ENCODE measurements at places on chromosomes 16 and 17. TPM values are rescaled to one million over a fixed set of nuclear protein-coding genes. Genes with fewer than 3 reads are reported as not detected.

Gene ABCC3
- polyA plus RNA-seq: 48.3 TPM

Gene GCSH
- polyA plus RNA-seq: 68.9 TPM

Gene CCL4L2
- polyA plus RNA-seq: 4.0 TPM

Gene KRTAP4-5
- not detected for polyA plus RNA-seq

Gene TNK1
- 5.9 TPM for polyA plus RNA-seq

Gene ROGDI
- polyA plus RNA-seq: 33.2 TPM

Gene CDH1
- polyA plus RNA-seq: 190 TPM

Gene SEPTIN1
- polyA plus RNA-seq: 3.2 TPM

Gene DNAJA2
- 71.4 TPM for polyA plus RNA-seq

Gene PTGES3L
- 1.7 TPM for polyA plus RNA-seq

Gene DRC3
- polyA plus RNA-seq: 14.0 TPM

Gene SRSF1
- polyA plus RNA-seq: 318 TPM

Gene CCT6B
- polyA plus RNA-seq: 4.0 TPM

Gene DOC2A
- polyA plus RNA-seq: 1.8 TPM

Gene SLX1A
- polyA plus RNA-seq: 21.0 TPM

Gene CD68
- 23.1 TPM for polyA plus RNA-seq

Gene GRAP
- 15.4 TPM for polyA plus RNA-seq

Gene RPRML
- polyA plus RNA-seq: not detected

Gene IGFALS
- polyA plus RNA-seq: 2.6 TPM

Gene SERPINF2
- polyA plus RNA-seq: 2.7 TPM

Gene MEOX1
- polyA plus RNA-seq: 0.34 TPM

Gene WFIKKN1
- polyA plus RNA-seq: 0.85 TPM

Gene CIBAR2
- 8.5 TPM for polyA plus RNA-seq

Gene NRN1L
- 1.9 TPM for polyA plus RNA-seq

Gene CNGB1
- polyA plus RNA-seq: 0.07 TPM

Gene NPIPA3
- 33.5 TPM for polyA plus RNA-seq

Gene TAT
- 0.14 TPM for polyA plus RNA-seq

Gene ZNF689
- 9.0 TPM for polyA plus RNA-seq

Gene SLFN12
- 29.3 TPM for polyA plus RNA-seq

Gene GLTPD2
- polyA plus RNA-seq: 0.74 TPM

Gene CLEC3A
- polyA plus RNA-seq: 0.14 TPM

Measured in left lung (tissue), 14 donors.